ENCODE measurements at places on chromosomes 2 and 18.

DNA sequence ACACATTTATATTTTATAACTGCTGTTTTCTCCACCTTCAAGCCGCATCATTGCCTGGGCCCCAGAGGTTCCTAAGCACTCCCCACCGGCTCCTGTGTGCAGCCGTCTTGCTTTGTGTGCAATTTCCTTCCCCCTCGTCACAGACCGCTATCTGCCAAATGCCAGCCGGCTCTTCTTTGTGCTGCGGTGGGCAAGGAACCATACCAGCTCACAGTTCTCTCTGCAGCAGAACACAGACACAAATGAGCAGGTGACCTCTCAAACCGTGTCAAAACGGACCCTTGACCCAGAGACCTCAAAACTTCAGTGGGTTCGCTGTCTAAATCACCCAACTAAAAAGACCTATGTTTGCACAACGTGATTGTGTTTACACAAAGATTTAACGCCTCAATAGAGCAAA is 58.2 kb downstream of the KLF7 start:
- DNase-seq = no peak

- DNase-seq = no peak
Measured at GRCh38 chr2:101330253-101330933, 21.9 kb upstream of the RNF149 start.

- no peak for DNase-seq
Measured at GRCh38 chr2:203583084-203583695, 48.1 kb upstream of the RAPH1 start.

GRCh38 chr2:138107288-138107687 is 143.0 kb downstream of the HNMT start:
- no peak for DNase-seq

DNA sequence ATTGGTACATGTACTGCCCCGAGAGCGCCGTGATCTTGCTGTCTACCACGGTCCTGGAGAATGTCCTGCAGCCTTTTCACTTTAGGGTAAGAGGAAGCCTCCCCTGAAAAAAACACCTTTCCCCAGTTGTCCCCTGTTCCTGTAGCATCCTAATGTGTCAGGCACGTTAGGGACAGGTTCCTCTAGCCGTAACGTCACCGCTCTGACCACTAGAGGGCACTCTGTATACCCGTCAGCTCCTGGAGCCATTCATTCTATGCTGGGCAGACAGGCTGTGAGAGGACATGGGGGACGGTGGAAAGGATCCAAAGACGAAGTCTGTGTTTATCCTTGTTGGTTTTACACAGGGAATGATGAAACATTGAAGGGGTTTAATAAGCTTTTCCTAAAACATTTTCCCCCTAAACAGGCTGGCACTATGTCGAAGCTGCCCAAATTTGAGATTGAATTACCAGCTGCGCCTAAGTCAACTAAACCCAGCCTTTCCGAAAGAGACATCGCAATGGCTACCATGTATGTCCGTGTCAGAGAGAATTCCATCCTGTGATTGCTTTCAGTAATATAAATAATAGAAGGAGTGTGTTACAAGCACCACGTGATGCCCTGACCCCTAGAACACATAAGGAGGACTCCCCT is 12.7 kb downstream of the RMC1 start:
- DNase-seq = peak; percentile 88

- DNase-seq = no peak
Measured at GRCh38 chr2:230412371-230412711, 3.7 kb upstream of the SP100 start.

- no peak for DNase-seq
Measured at GRCh38 chr18:55142410-55142809, 183.1 kb upstream of the CCDC68 start.

DNA sequence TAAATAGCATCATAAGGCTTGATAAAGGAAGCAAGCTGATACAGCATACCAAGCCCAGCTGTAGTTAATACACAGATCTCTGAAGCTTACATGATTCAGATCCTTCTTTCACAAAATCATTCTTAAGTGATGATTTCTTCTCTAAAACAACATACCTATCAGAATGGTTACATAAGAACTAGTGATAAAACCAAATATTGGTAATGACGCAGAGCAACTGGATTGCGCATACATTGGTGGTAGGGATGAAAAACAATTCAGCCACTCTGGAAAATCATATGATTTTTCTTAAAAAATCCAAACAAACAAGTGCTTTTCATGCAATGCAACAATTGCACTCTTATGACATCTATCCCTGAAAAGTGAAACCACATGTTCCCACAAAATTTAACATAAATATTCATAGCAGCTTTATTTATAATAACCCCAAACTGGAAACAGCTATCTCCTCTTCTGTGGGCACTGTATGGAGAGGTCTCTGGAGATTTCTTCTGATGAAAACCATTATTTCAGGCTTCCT is 153.6 kb upstream of the DSEL start:
- DNase-seq = no peak

DNA sequence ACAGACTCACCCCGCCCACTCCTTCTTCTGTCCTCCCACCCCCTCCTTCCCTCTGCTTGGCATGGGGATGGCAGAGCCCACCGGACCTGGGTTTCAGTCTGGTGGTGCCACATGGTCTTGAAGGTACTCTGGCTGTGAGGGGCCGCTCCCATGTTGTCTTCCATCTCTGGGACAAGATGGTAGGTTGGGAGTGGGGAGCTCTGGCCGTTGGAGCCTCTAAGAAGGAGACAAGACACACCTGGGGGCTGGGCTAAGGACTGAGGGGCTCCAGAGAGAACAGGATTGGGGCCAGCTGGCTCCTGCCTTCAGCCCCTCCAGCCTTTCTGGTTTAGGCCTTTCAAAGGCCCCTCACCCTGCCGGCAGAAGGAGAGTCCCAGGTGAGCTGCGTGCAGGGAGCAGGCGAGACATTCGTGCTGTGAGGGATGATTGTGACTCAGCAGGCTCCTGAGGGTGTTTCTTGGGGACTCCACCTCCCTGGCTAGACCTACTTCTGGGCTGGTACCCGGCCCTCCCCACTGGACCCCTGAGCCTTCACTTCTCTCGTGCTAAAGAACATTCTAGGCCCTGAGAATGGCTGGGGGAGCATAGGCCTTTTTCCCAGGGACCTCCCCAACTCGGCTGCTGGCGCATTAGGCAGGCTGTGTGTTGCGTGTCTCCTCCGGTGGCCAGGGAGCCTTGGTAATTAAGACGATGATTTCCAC is 128.2 kb upstream of the HAAO start:
- no peak for DNase-seq

DNA sequence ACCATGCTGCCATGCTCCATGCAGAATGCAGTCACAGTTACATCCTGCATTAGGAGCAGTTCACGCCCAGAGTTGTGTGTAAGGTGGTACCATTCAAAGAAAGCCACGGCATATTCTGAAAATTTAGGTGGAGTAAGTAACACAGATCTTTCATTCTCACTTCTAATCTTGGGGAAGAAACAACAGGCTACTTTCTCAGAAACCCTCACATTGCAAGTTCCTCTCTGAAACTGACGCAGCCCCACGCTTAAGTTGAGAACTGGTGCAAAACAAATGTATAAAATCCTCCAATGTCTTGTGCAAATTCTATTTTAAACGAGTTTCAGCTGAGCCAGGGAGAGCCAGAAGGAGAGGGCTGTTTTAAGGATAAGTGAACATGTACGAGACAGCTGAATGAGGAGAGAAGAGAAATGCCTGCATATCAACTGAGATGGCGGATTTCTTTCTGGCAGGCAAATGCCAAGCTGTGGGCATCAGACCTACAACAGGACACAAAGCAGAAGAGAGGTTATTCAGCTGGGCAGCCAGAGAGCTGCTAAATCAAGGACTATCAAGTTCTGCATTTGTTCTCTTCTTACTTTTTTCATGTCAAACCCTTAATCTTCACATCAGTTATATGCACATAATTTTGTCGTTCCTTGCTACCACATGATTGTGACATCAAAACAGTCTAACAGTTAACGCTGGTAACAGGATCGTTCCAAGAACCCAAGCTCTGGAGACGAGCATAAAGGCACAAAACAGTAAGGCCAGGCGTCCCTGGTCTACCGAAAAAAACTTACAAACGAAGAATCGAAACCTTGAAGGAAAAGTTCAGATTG is 6.4 kb downstream of the ARL4C start:
- no peak for DNase-seq

DNA sequence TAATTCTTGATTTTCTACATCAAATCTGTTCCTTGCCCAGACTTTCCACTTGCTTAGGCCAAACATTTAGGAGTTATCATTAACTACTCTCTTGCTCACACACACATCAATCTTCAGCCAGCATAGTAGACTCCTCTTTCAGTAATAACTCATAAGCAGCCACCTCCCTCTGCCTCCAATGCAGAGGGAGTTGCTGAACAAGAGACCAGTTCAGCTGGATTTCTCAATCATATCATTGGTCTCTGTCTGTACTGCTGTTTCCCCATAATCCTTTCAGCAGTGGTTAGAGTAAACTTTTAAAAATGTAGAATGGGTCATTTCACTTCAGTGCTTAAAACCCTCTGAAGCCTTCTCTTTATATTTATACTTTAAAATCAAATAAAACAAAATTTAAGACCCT is 112.9 kb downstream of the SLC39A10 start:
- no peak for DNase-seq

DNA sequence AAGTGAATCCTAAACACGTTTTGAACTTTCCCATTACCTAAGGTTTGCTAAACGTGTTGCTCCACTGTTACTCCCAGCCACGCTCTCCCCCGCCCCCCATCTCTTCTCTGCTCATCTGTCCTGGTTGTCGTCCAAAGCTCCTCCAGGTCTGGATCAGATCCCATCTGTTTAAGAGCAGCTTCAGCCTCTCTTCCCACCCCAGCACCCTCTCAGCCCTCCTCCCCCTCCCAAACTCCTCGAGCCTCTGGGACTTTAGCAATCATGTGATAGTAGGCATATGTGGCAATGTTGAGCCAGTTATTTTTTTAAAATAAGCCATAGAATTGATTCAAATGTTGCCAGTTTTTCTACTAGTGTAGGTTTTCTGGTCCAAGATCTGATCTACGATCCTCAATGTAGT is 20.0 kb upstream of the LPIN1 start:
- DNase-seq = no peak

GRCh38 chr2:150883613-150883895 is 378.1 kb downstream of the RBM43 start:
- DNase-seq = no peak

- DNase-seq = no peak
Measured at GRCh38 chr2:38381381-38382143, 4.5 kb upstream of the ATL2 start.

GRCh38 chr18:8912348-8913326 is 189.9 kb upstream of the NDUFV2 start:
- DNase-seq = no peak

DNA sequence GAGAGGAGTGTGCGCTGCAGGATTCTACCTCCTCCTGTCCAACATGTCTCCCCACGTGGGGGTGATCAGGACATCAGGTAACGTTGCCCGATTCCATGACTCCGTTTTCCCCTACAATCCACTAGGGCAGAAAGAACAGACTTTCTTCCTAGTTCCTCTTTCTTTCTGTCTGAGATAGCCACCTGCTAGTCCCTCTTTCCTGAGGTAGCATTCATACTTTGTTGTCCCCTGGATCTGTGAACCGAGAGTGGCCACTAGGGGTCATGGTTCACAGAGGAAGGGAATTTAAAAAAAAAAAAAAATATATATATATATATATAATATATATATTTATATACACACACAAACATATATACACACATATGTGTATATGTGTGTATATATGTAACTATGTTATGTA is 210.0 kb upstream of the ZNF521 start:
- peak; percentile 59 for DNase-seq

GRCh38 chr2:72096181-72096580 is 51.5 kb downstream of the CYP26B1 start:
- DNase-seq = no peak

- no peak for DNase-seq
Measured at GRCh38 chr2:199439066-199439465, 18.7 kb downstream of the SATB2 start.

DNA sequence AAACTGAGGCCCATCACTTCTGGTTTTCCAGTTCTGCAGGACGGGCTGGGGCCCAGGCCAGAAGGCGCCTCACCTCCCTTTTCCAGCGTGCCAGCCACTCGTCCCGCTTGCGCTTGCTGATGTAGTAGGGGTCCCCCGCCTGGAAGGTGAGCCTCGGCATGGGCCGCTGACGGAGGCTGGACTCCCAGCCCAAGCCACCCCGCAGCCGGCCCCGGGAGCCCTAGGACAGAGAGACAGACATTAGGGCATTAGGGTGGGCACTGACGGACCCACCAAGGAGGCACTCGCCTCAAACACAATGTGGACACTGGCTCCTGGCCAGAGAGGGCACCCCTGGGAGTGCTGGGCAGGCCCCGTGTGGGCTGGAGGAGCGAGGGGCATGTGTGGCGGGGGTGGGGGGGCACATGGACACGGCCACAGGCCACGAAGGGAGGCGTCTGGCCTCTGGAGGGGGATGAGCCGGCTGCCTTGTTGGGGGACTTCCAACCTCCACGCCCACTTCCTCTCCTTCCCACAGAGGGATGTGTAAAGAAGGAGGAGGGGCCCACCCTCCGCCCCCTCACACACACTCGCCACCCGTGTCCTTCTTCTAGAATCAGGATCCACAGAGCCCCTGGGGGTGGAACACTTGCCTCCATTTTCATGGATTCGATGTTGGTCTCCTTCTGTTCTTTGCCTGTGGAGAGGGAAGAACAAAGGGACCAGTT is 66.7 kb downstream of the DNMT3A start:
- no peak for DNase-seq

GRCh38 chr2:65144571-65144970 is 14.7 kb upstream of the RAB1A start:
- DNase-seq = no peak
